Activated naive CD4-positive, alpha-beta T cell (primary cell): ENCODE measurements at places on chromosomes 5 and 9.

- no peak for DNase-seq
Measured at GRCh38 chr9:134640506-134641172, 964 bp upstream of the COL5A1 start.

- DNase-seq: no peak
Measured at GRCh38 chr5:95864944-95865504, 42.5 kb upstream of the GLRX start.

GRCh38 chr9:107276966-107277710, 5.9 kb upstream of the RAD23B start:
- no peak for DNase-seq

- DNase-seq: no peak
Measured at GRCh38 chr5:67028371-67028770, 168.2 kb downstream of the CD180 start.

DNA sequence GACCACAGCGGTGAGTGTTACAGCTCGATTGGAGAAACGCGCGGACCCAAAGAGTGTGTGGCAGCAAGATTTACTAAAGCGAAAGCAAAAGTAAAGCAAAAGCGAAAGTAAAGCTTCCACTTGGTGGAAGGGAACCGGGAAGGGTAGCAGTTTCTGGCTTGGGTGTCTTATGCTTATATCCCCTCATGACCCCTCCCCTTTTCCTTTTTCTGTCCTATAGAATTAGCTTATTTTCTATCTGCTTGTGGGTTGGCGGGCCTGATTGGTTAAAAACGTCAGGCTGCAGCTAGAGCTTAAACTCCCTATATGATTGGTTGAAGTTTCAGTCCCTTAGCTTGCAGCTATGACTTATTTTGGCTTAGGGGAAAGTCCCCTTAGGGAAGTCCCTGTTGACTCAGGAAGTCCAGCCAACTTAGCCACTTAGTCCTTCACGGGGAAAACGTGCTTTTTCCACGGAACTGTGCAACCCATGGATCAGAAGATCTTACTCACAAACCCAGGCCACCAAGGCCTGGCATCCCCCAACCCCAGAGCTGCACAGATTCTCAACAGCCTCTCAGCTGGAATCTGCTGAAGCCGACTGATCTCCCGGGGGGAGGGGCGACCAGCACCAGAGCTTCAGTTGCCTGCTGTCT, 114.2 kb upstream of the ADAMTS16 start:
- DNase-seq: no peak

- DNase-seq: no peak
Measured at GRCh38 chr9:68805890-68806517, 101.0 kb downstream of the PIP5K1B start.
